Renal cortex interstitium (tissue), 15 donors: ENCODE measurements at places on chromosomes 12 and 14.

DNA sequence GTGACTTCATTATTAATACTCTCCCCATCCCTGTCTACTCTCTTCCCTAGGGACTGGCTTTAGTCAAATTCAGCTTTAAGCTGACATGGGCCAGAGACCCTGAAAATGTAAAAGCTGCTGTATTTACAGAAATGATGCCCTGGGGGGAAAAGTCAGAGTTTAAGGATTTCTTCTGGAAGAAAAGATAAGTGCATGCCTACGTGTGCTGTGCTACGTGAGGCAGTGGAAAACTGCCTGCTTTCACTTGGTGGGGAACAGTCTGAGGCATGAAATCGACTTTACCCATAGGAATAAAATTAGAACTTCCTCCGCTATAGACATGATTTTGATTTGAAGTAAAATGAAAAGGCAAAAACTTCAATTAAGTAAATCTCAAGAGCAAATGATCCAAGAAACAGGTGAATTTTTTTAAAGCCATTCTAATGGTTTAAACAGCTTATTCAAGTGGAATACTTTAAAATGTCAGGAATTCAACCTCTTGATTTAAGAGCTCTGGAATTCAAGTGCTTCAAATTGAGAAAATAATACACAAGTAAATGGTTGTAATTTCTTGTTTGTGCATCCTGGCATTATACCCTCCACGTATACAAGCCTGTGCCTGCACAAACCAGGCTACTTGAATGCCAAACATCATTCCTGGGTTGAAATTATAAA is 168.5 kb downstream of the FOXN3 start:
- DNase-seq, result no peak

GRCh38 chr12:4148418-4149056 is 125.0 kb upstream of the CCND2 start:
- no peak for DNase-seq

- no peak for DNase-seq
Measured at GRCh38 chr12:58566599-58566998, 353.7 kb downstream of the LRIG3 start.

DNA sequence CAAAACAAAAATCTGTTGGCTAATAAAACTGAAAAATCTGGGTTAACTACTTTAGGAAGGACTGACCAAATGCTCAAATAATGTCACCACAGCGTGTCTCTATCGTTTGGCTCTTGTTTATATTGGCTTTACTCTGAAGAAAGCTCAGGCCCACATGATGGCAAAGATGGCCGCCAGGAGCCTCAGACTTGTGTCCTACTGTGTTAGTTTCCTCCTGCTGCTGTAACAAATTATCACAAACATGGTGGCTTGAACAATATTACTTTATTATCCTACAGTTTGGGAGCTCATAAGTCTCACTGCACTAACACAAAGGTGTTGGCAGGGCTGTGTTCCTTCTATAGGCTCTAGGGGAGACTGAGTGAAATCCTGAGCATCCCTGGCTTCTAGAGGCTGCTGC is 303.0 kb downstream of the DAD1 start:
- no peak for DNase-seq

DNA sequence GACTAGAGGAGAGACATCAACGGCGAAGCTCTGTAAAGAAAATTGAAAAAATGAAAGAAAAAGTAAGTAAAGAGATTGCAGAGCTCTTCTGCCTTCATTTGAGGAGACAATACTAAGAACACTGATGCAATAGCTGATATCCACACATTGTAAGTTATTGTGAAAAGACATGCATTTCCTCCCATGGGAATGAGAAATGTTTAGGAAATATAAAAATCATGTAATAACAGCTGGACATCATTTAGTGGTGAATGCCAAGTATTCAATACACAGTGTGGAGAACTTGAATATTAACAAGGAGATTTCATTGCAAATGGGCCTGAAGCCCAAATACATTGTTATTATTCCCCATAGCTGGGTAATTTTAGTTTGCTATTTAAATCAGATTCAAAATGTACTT is 179.2 kb downstream of the KICS2 start:
- DNase-seq, result no peak

GRCh38 chr14:50064993-50065392 is 51.4 kb downstream of the VCPKMT start:
- DNase-seq, result no peak

DNA sequence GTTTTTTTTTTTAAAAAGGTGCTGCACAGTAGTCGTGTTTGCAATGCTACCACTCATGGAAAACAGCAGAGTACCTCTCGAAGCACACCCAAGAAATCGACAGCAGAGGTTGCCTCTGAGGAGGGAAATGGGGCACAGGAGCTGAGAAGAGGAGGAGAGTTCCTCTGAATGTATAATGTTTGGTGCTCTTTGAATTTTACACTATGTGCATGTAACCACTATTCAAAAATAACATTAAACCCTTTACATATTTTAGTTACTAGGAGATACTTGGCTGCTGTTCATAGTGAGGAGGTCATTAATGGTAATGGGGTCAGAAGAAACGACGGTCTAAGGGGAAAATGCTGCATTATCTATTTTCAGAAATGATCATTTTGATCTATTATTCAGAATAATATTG is 129.4 kb upstream of the CLEC14A start:
- no peak for DNase-seq
